SJSA1 (cell line): ENCODE measurements at places on chromosomes 2 and 18. TPM values are rescaled to one million over a fixed set of nuclear protein-coding genes. Genes with fewer than 3 reads are reported as not detected.

GRCh38 chr2:70570041-70570661 lies 16.5 kb upstream of the TGFA start:
- no peak for DNase-seq

GRCh38 chr2:140061240-140061639 lies 1281.0 kb upstream of the NXPH2 start:
- DNase-seq, result no peak

DNA sequence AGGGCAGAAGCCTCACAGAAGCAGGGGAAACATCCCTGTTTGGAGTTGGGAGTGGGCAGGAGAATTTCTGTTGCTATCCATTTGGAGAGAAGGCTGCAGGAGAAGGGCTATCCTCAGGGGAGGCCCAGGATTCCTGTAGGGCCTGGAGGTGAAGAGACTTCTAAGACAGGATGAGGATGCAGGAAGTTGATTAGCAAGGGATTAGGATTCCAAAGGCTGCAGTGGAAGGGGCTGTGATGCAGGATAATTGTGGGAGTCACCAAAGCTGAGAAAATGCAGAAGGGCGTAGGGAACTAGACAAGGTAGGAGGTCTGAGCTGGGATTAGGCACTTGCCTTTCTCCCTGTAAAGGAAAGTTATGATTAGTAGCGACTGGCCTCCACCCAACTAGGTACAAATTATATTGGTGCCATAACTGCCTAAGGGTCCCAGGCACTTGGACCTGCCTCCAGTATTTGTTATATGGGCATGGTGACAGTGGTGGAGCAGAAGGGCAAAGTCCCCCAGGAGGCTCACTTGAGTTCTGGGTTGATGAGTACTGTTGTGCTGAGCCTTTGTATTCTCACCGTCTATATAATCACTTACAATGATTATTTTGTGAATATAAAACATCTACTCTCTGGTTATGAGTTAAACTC lies 96.4 kb upstream of the MSTN start:
- no peak for DNase-seq

Gene AQP12B
- total RNA-seq, result not detected in 2 replicates

DNA sequence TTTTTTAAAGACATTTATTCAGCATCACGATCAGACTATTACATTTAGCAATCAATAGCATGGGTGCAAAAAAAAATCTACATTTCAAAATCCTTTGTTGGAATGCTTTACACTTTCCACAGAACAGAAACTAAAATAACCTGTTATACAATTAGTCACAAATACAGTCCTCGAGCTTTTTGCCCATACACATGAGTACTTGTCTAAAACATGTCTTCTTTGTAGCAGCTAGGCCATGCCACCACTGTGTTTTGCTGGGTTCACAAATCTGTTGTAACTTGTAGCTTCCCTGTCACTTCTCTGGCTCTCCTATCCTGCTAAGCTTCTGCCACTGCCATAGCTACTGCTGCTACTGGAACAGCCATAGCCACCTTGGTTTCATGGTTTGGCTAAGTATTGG lies 24.4 kb upstream of the ADAM23 start:
- no peak for DNase-seq

DNA sequence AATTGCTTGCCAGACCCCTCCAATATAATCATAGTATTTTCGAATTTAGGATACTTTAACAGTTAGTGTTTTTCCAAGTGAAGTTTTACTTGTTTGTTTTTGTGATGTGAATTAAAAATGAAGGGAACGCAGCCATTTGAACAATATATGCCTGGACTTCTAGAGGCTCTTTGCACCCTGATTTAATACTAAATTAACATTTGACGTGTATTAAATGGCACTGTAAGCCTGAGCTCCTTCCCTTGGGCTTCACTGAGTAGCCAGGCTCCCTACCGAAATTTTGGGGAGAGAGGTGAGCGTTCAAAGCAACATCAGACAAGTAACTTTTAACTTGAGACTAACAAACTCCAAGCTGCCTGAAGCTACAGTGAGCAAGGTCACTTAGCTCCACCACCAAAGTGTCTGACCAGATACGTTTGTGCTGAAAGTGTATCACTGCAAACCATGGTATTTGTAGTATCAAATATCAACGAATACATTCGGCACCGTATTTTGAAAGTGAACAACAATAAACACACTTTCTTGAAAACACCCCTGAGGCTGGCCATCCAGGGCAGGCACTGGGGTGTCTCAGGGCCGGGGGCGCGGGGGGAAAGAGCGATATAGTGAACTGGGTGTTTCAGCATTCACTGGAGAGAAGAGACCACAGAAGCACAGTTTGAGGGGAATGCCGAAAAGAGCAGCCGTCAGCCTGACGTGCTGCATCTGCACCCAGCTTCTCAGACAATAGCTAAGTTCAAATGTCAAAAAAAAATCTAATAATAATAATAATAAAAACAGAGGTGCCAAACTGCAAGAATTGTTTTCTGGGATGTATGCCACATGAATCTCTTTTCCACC lies 7.7 kb upstream of the POU3F3 start:
- DNase-seq, result no peak

DNA sequence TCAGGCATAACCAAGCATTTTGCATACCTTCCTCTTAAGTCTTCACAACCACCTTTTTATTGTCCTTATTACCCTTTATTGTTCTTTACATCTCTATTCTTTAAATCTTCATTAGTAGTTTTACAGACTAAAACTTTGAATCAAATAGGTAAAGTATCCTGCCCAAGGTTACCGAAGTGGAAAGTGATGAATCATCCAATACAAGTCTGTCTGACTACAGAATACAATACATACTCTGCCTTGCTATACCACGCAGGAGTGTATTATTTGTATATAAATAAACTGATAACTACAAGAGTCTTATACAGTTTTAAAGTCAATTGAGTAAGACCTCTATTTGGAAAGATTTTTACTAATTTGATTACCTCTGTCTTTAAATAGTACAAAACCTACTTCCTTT lies 196.0 kb downstream of the ZEB2 start:
- no peak for DNase-seq

- no peak for DNase-seq
Measured at GRCh38 chr18:1652018-1652417, 747.3 kb downstream of the ADCYAP1 start.

DNA sequence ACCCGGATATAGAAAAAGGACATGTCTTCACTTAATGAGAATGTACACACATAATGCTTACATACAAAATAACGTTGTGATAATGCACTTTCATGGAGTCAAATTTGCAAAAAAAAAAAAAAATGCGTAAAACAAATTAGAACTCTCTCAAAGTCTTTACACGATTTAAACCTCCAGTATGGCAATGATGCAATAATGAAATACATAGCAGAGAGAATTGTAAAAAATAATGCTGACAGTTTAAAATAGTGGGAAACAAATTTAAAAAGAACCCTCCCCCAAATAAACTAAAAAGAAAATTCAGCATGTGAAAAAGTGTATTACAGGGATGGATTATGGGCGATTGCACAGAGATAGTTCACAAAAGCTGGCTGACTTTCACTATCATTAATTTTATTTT lies 46.6 kb upstream of the FHL2 start:
- no peak for DNase-seq

DNA sequence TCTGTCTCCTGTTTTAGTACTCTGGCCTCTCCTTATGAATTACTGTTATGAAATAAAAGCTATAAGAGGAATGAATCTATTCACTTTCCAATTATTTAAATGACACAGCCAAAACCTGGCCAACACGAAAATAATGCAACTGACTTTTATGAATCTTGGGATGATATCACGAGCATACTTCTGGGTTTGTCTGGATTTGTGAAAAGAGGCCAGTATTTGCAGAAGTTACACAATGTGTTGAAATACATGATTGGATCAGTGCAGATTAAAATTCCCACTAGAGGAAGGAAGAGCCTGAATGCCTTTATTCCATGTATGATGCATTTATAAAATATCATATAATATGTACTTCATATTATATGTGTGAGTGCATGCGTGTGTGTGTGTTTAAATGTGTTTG lies 418.2 kb downstream of the GRB14 start:
- no peak for DNase-seq

DNA sequence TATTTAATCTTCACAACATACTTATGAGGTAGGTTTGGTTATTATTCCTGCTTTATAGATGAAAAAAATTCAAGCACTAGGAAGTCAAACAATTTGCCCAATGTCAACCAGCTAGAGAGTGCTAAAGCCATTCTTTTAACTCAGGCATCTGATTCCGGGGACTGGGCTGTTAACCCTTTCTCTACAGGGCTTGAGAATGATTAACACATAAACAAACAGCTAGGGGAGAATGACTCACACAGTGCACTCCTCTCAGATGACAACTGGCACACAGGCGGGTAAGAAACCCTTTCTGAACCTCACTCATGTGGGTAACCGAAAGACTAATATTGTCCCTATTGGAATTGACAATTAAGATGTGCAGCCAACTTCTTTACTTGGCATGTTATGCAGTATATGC lies 86.3 kb upstream of the FSHR start:
- no peak for DNase-seq

Gene LYPD1
- total RNA-seq, result 75.9 and 91.4 TPM in 2 replicates

Gene RAB27B
- 0.88 and 1.1 TPM in 2 replicates for total RNA-seq

GRCh38 chr18:23932385-23933067 lies 82.0 kb upstream of the TTC39C start:
- DNase-seq, result no peak

- DNase-seq, result no peak
Measured at GRCh38 chr2:219087361-219087760, 26.6 kb upstream of the IHH start.

GRCh38 chr2:12457831-12458230 lies 258.9 kb upstream of the TRIB2 start:
- DNase-seq, result no peak

Gene MBOAT2
- 36.4 and 76.5 TPM in 2 replicates for total RNA-seq

Gene FSIP2
- total RNA-seq, result not detected in 2 replicates

DNA sequence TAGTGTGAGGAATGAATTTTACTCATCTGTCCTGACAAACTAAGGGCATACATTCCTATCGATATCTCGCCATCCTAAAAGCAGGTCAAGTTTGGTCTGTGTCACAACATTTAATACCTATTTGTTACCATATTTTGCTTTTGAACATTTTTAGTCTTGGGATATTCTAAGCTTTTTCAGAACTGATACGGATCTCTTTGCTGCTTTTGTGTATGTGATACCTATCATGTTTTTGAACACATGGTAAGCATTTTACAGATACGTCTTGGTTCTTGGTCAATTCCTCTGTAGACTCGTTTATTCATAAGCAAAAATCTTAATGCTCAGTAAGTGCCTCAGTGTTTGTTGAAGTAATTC lies 592 bp downstream of the ZNF397 start:
- DNase-seq, result no peak

DNA sequence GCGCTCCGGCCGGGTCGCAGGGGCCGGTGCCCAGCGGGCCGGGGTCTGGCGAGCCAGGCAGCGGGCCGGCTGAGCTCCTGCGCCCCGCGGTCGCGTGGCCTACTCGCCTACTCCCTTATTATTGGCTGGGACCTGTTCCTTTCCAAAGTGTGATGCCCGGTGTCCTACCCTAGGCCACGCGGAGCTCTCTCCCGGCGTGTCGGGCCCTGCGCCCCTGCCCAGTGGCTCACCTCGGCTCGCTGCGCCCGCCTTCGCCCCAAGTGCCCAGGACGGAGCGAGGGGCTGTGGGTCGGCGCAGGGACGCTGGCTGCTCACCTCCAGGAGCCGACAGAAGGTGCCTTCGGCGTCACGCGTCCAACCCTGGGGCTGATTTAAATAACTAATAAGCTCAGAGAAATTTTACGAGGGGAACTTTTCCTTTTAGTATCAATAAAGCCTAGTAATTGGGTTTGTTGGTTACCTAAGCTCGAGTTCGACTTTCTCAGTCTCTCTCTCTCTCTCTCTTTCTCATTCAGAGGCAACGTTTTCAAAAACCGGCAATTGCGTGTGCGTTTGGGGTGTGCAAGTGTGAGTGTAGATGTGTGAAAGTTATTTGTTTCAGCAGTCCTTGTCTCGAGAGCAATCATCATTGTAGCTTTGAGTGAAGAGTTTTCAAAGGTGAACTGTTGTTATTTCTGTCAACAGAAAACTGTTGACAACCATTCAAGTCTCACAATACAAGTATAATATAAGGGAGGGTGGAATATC lies 7.0 kb upstream of the SATB2 start:
- no peak for DNase-seq

- DNase-seq, result no peak
Measured at GRCh38 chr2:205903549-205904129, 182.3 kb downstream of the INO80D start.
